Right kidney (tissue), 9 donors: ENCODE measurements at places on chromosomes 6 and 20.

DNA sequence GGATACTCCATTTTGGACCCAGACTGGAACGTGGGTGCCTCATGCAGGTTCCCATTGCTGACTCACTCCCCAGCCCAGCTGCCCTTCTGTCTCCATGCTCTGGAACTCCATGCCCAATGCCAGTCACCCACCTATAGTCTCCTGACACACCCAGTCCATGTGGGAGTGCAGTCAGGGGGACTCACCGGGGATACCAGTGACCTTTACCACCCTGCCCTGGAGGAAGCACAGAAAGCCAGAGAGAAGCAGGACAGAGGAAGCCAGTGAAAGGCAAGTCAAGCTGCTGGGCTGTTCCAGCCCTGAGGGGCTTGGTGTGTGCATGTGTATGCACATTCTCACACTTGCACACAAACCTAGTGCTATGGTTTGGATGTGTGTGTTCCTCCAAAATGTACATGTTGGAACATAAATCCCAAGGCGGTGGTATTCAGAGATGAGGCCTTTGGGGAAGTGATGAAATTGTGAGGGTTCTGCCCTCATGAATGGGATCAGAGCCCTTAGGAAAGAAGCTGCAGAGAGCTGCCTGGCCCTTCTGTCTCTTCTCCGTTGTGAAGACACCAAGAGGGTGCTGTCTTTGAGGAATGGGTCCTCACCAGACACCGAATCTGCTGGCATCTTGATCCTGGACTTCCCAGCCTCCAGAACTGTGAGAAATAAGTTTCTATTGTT lies 121.4 kb upstream of the MAFB start:
- DNase-seq: no peak

DNA sequence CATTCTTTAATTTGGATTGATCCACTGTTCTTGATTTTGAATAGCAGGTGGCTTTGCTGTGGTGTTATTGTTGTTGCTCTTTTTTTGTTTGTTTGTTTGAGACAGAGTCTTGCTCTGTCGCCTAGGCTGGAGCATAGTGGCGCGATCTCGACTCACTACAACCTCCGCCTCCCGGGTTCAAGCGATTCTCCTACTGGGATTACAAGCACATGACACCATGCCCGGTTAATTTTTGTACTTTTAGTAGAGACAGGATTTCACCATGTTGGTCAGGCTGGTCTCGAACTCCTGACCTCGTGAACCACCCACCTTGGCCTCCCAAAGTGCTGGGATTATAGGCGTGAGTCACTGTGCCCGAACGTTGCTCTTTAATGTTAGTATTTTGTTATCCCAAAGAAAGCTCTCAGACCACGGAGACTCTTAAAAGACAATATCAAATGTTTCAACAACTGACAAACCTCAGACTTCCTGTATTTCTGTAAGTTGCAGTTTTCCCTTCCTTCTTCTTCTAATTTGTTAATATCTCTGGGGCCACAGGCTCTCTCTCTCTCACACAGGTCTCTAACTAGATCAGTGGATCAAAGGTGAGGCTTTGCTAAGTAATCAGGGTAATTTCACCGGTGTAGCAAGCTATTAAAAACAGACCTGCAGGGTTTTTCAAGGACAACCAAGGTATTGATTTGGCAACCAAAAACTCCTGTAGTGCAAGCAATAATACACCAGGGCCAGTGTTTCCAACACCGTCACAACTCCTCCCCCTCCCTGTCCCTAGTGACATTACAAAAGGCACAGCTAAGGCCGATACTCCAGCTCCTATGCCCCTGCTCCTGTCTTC lies 48.8 kb upstream of the ZNF217 start:
- DNase-seq: peak; percentile 32

DNA sequence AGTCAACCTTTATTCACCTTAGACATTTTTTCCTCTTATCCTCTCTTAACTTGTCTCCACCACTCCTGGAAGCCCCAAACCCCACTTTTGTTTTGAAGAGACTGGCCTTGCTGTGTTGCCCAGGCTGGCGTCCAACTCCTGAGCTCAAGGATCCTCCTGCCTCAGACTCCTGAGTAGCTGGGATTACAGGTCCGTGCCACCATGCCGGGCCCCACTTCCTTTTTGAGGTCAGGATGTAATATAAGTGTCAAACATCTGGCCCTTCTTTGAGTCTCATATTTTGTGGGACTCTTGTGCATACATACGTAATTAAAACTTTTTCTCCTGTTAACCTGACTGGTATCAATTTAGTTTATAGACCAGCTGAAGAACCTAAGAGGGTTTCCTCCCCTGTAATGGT lies 1.4 kb upstream of the CDK19 start:
- no peak for DNase-seq

DNA sequence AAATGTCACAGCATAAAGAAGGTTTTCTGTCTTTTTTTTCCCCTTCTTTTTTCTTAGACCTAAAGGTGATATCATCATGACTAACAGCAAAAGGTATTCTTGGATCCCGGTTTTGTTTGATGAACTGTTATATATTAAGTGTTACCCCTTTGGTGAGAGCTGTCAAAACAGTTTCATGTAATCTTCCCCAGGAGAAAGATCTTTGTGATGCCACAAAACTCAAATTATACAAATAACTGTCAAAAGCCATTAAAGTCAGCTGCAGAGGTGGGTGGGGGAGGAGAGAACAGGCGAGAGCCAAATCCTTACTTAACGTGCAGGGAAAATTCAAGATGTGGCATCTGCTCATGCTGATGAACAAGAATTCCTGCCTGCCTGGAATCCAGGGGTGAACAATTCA lies 258.2 kb downstream of the BMP7 start:
- no peak for DNase-seq

- DNase-seq: no peak
Measured at GRCh38 chr6:14652536-14652935, 535.0 kb downstream of the CD83 start.
